AML-193 (cell line): ENCODE measurements at places on chromosomes 2 and 18.

DNA sequence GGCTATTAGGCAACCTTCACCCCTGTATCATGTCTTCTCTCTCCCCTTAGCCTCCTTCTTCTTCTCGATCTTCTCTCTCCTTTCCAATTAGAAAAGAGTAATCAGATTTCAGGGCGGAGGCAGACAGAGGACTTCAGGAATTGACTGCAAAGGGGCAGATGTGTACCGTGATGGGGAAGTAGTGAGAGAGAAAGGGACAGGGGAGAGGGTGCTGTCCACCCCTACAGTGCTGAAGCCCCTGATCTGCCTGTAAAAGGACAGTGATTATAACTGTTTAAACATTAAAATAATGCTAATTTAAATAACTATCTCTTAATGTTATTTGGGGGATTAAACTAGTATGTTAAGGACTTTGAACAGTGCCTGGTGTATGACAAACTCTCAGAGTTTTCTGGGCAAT lies 178.5 kb downstream of the ACTR3 start:
- DNase-seq = no peak

DNA sequence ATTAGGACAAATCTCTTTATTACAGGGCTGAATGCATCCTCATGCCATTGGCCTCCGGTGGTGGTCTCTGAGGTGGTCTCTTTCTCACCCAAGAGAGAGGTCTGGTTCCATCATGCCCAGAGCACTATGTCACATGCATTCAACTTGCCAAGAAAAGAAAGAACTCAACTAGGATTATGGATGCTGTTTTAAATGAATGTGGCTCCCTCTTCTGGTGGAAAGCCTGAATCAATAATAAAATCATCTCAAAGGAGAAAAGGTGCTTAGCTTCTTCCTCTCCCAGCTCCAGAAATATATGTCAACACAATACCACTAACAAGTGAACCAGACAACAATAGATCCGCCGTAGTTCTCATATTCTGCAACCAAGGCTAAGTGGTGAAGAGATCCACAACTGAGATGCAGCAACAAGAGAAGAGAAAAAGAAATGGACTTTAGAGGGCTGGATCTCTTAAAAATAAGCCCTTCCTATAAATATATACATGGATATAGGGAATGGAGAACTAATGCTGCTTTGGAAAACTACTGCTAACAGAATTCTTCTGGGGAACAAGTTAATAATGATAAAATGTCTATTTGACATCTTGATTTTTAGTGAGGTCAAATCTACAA lies 396.8 kb downstream of the NCKAP5 start:
- peak; percentile 32 for DNase-seq

DNA sequence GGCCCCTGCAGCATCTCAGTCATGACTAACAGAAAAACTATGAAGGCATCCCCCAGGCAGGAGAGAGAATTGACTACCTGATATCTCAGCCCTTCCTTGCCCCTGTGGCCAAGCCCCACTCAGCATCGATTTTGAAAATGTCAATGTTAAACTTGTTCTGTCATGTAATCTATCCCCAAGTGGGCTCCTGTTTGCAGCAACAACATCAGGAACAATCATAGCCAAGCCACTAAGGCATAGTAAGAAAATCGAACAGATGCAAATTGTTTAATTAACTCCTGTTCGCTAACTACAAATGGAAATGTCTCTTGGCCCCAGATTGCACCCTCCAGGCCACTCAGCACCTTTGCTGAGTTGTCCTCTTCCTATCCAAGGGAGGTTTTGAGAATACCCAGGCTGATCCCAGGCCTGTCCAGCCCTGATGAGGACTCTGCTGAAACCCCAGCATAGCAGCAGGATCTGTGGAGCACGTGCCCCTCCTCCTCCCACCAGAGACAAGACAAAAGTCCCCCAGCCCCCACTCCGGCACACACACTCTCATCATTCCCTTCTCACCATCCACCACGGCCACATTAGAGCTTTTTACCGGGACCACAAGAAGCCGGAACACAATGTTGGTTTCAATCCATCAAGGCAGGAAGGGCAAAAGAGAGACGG lies 150.1 kb downstream of the TNS1 start:
- no peak for DNase-seq

DNA sequence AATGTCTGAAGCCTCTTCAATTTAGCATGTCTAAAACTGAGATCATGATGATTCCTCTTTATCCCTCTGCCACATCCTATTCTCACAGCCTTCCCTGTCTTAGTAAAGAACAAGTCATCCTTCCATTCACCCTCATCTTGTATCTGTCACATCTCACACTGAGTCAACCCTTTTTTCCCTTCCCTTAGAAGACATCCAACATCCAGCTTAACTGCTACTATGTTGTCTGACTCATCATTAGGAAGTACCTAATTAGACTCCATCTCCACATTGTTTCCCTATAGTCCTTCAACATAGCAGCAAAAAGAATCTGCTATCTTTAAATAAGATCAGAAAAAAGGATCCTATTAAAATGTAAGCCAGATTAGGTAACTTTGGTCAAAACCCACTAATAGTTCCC lies 85.2 kb upstream of the GRB14 start:
- DNase-seq = no peak

DNA sequence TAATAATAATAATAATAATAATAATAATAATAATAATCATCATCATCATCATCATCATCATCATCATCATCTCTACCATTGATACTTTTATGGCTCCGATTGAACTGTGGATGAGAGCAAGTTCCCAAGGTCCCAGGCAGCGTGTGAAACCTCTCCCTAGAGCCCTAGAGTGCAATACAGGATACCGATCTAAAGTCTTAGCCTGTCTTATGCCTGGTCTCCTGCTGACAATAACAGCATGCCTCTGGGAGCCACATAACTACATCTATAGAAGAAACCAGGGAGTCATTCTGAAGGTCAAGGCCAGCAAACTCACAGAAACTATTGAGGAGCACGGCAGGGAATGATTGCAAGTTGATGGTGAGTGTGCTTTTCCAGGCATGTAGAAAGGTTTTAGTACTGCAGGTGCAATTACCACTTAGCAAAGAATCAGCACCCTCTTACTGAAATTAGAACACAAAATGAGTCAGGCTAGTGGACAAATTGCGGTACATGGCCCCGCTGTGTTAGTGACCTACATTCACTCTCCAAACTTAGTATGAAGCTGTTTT lies 457.2 kb upstream of the CDH20 start:
- no peak for DNase-seq

- peak; percentile 51 for DNase-seq
Observed at GRCh38 chr2:78979380-78980151, 45.9 kb upstream of the REG3G start.

DNA sequence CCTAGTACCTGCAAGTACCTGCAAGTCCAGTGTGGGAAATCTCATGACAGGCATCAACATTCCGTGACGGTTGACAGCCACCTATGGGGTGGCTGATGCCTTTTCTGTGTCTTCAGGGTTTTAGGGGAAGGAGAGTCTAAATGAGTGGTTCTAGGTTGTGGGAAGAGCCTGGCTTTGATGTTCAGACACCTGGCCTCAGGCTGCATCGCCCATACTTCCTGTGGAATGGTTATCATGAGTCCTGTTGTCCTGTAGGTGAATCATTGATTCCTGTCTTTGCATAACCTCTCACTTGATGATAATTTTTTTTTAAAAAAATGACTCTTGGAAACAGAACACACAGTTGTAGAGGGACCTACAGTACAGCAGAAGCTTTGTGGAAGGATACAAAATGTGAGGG lies 108.9 kb downstream of the NEDD4L start:
- no peak for DNase-seq

GRCh38 chr2:211609127-211609526 lies 929.5 kb downstream of the ERBB4 start:
- DNase-seq = no peak

DNA sequence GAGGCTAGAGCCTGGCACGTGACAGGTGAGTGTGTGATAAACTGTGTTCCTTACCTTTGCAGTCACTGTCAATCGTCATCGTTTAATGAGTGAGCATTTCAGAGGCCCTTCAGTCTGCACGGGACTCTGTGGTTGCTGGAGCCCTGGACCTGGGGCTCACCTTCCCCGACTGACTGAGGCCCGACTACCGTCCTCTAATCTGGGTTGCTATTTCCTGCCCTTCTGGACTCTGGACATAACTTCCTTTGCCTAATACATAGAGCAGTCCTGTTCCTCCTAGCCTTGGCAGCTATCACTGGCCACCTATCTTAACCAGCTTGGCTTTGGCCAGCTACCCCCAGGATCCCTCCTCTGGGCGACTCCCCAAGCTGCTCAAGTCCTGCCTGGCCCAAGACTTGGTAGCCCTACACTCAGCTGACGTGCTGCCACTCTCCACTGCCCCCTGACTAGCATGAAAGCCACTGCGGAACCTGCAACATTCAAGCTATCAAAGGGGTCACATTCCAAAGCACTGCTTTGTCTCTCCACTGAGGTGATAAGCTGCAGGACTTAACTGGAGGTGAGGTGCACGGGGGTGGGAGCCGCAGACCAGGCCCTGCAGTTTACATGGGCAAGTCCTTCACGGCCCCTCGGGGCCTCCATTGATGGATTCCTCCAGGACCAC lies 11.1 kb upstream of the RAB17 start:
- DNase-seq = no peak

GRCh38 chr2:148048475-148049221 lies 27.8 kb downstream of the MBD5 start:
- no peak for DNase-seq

DNA sequence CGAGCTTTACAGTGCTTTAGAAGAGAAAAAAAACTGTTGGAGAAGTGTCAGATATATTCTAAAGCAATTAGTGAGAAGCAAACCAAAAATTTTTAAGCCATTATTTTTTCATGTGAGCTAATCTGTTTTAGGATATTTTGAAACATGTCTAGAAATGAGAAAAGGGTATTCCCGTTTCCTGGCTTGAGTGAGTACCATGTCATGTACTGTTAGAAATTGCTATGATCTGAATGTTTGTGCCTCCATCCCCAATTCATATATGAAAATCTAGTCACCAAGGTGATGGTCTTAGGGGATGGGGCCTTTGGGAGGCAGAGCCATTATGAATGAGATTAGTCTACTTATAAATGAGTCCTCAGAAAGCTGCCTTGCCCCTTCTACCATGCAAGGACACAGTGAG lies 493.3 kb upstream of the GCFC2 start:
- no peak for DNase-seq

- no peak for DNase-seq
Observed at GRCh38 chr18:13577781-13578180, 148.6 kb downstream of the FAM210A start.

DNA sequence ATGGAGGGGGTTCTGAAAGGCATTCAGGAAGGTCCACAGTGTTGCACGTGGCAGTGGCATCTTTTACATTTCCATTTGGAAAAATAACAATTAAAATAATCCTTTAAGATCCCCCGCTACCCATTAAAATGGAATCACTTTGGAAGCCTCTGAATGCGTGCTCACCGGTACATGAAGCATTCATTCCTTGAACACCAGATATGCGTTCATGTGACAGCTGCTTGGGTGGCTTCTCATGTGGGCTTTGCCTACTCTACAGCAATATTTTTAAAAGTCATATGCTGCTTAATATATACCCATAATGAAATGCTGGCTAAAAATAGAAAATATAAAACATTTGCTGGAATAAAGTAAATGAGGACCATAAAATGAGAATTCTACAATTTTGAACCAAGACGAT lies 14.4 kb upstream of the HAAO start:
- no peak for DNase-seq

- DNase-seq = no peak
Observed at GRCh38 chr2:150358468-150358807, 129.0 kb downstream of the RND3 start.

- DNase-seq = no peak
Observed at GRCh38 chr2:156532989-156533388, 96.8 kb downstream of the GPD2 start.

- peak; percentile 2 for DNase-seq
Observed at GRCh38 chr2:216283038-216283900, 89.0 kb downstream of the MARCHF4 start.

DNA sequence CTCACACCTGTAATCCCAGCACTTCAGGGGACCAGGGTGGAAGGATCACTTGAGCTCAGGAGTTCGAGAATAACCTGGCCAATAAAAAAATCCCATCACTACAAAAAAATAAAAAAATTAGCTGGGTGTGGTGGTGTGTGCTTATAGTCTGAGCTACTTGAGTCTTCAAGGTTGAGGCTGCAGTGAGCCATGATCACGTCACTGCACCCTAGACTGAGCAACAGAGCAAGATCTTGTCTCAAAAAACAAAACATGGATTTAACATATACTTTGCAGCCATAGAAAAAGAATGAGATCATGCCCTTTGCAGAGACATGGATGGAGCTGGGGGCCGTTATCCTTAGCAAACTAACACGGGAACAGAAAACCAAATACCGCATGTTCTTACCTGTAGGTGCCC lies 22.2 kb downstream of the SH2D6 start:
- DNase-seq = no peak

DNA sequence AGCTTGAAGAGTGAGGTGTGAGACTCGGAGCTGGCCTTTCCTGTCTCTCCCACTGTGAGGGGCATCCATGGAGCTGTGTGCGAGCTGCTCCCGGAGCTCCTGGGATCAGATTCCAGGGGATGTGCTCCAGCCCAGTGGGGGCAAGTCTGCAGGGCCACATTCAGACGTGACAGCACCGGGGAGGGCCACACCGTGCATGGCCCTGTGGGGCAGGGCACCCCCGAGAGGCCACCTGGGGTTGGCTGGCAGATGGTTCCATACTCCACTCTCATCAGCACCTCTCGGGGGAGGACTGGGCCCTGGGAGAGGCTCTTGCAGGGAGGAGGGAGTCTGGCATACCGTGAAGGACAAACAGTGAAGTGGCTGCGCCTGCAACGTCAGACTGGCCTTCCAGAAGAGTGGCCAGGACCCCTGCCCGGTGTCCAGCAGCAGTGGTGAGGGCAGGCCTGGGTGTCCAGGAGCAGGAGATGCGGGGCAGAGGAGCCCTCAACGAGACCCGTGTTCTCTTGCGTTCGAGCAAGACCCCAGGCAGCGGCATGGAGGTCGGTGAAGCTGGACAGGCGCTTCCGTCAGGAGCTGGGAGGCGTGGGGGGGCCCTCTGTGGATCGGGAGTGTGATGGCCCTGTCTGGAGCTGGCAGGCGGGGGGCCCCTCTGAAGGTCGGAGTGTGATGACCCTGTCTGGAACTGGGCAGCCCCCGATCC lies 84.3 kb downstream of the ASB1 start:
- DNase-seq = no peak

DNA sequence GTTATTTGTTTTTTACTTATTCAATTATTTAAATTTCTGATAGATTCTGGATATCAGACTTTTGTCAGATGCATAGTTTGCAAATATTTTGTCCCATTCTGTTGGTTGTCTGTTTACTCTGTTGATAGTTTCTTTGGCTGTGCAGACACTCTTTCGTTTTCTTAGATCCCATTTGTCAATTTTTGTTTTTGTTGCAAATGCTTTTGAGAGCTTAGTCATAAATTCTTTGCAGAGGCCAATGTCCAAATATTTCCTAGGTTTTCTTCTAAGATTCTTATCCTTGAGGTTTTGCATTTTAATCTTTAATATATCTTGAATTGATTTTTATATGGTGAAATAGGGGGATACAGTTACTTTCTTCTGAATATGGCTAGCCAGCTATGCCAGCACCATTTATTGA lies 112.7 kb upstream of the SESTD1 start:
- DNase-seq = no peak
